ENCODE measurements at places on chromosomes 4 and X. TPM values are rescaled to one million over a fixed set of nuclear protein-coding genes. Genes with fewer than 3 reads are reported as not detected.

Gene L1CAM
- total RNA-seq, result 2.1 TPM

DNA sequence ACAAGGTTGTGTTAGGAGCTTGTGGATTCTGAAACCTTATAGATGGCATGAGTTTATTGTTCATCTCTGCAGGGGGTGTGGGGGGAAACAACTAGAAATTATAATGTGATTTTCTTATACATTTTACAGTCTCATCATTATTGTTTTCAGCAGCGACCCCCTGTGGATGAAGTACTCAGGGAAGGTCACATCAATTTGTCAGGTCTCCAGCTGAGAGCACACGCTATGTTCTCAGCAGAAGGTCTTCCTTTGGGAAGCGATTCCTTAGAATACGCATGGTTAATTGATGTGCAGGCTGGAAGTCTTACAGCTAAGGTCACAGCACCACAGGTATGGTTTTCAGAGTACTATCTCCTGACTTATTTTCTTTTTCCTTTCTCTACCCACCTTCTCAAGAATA lies 72.2 kb downstream of the BLTP1 start:
- H3K27ac ChIP-seq, result no peak overlapping the region
- no peak overlapping the region for H3K4me3 ChIP-seq
- H3K36me3 ChIP-seq, result peaks cover 22% of the 10 kb centered on the region
- H3K4me1 ChIP-seq, result no peaks in the 10 kb centered on the region
- DNase-seq, result no peak

Gene ETDA
- total RNA-seq, result not detected

DNA sequence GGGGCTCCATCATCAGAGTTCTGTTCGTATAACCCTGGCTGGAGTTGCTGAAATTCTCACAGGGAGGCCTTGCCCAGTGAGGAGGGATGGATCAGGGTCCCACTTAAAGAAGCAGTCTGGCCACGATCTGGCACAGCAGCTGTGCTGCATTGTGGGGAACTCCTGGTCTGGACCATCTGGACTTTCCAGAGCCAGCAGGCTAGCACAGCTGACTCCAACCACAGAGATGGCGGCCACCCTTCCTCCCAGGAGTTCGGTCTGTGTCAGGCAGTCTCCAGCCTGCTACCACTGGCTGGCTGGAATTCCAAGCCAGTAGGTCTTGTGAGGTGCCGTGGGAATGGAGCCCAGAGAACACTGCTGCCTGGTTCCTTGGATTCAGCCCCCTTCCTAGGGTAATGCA lies 62.0 kb downstream of the SLAIN2 start:
- no peak overlapping the region for H3K27ac ChIP-seq
- peaks cover 38% of the 10 kb centered on the region for H3K36me3 ChIP-seq
- DNase-seq, result no peak
- H3K27me3 ChIP-seq, result no peaks in the 10 kb centered on the region

GRCh38 chr4:123455360-123455759 lies 58.8 kb downstream of the SPRY1 start:
- H3K36me3 ChIP-seq, result peaks cover 5% of the 10 kb centered on the region
- DNase-seq, result no peak
- H3K27ac ChIP-seq, result no peak overlapping the region
- H3K4me1 ChIP-seq, result peaks cover 9% of the 10 kb centered on the region
- H3K4me3 ChIP-seq, result no peak overlapping the region

DNA sequence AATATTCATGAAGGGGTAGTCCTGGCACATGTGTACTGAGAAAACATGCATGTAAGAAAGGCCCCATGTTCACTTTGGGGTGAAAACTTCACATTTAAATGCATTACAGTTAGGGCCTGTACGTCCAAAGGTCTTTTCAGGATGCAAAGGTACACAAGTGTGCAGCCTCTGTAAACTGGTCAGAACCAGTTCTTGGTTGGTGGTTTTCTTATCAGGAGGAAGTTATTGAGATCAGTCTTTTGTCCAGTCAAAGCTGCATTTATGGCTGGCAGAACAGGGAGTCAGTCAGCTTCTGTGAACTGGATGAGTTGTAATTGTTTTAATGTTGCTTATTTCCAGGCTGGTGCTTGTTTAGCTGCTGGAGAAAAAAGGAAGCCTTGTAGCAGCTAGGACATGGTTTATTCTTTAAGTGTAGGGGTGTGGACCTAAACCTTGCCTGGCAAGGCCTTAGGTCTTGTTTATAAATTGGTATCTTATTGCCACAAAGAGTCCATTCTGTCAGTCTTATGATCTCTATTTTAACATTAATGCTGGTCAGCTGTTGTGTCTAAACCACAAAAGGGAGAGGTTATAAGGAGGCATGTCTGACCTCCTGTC lies 1906.6 kb upstream of the TENM3 start:
- no peak overlapping the region for H3K27ac ChIP-seq
- DNase-seq, result no peak
- H3K4me3 ChIP-seq, result no peak overlapping the region
- peaks cover 5% of the 10 kb centered on the region for H3K36me3 ChIP-seq
